ENCODE measurements at places on chromosomes 2 and 18. TPM values are rescaled to one million over a fixed set of nuclear protein-coding genes. Genes with fewer than 3 reads are reported as not detected.

The PCARE gene
- total RNA-seq: 0.09 TPM

The ZNF892 gene
- total RNA-seq: 5.3 TPM

The CNTNAP5 gene
- 0.14 TPM for total RNA-seq

GRCh38 chr2:201220102-201220570, 37.2 kb downstream of the CASP10 start:
- peak; percentile 43 for DNase-seq

- DNase-seq: no peak
Measured at GRCh38 chr2:16774980-16775898, 109.6 kb upstream of the CYRIA start.

The CFAP65 gene
- total RNA-seq: 0.05 TPM

- no peak for DNase-seq
Measured at GRCh38 chr2:117523711-117524238, 290.7 kb upstream of the DDX18 start.

- no peak for DNase-seq
Measured at GRCh38 chr18:62334120-62334519, 9.0 kb downstream of the TNFRSF11A start.

The CCL20 gene
- total RNA-seq: 2.8 TPM

The NEU2 gene
- total RNA-seq: not detected

GRCh38 chr2:190655113-190655512, 6.2 kb downstream of the NAB1 start:
- no peak for DNase-seq

DNA sequence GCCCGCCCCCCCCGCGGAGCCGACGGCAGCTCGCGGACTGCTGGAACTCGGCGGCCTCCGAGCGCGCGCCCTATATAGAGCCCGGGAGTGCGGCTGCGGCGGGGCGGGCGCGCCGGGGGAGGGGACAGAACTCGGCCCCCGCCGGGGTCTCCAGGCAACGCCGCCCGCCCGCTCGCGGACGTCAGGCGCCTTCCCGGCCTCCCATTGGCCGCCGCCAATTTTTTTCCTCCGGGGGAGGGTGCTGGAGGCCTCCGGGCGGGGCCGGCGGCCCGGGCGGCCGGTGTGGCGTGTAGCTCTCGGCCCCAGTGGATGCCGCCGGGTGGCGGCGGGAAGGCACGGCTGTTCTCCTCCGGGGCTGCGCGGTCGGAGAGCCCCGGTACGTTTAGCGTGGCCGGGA, at the start of gene ZFP36L2:
Gene ZFP36L2 (minus strand): TSS at position 49 of the 397 bp plus-strand sequence. CDS start 291 bp downstream, outside the sequence.
- peak; percentile 95 for DNase-seq

- DNase-seq: no peak
Measured at GRCh38 chr2:135831180-135831812, 5.7 kb downstream of the LCT start.

DNA sequence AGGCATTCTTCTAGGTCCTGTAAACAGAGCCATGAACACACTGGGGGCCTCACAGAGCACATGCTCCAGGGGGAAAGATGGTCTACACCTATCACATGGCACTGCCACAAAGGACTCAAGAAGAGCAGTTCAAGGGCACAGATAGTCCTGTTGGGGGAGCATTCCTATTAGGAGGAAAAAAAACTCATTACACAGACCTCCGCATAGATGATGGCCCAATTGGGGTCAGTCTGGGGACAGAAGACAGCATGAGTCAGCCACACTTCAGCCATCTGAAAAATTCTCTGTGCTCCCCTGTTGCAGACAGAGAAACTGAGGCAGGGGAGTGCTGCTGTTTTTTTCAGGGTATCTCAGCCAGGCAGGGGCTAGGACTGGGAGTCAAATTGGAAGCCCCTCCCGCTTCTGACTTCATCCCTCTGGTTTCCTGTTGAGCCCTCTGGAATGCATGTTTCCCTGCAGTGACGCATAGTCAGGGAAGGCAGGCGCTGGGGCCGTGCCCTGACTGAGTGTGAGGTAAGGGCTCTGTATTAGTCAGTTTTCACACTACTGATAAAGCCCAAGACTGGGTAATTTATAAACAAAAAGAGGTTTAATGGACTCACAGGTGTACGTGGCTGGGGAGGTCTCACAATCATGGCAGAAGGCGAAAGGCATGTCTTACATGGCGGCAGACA, 67.9 kb downstream of the RHOB start:
- DNase-seq: no peak

DNA sequence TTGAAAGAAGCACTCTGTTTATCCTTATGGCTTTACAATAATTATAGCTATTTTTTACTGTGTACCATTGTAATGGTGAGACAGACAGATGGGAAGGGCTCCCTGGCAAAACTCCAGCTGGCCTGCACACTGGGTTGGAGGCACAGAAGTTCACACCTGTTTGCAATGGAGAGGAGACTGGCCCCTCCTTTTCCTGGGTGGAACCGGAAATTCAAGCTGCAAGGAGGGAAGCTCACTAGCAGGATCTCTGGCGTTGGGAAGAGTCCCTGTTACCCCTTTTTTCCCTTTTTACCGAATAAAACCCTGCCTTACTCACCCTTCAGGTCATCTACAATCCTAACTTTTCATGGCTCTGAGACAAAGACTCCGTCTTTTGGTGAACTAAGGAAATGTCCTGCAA, 100.3 kb upstream of the TFPI start:
- DNase-seq: no peak

The CRYGD gene
- total RNA-seq: not detected

- no peak for DNase-seq
Measured at GRCh38 chr18:23380817-23381216, 72.3 kb upstream of the RIOK3 start.

- DNase-seq: no peak
Measured at GRCh38 chr18:75066021-75066880, 142.7 kb downstream of the PTGR3 start.

The SKOR2 gene
- total RNA-seq: not detected

GRCh38 chr2:16538707-16539106, 126.9 kb downstream of the CYRIA start:
- no peak for DNase-seq

The TRIB2 gene
- 39.4 TPM for total RNA-seq

The CYP26B1 gene
- total RNA-seq: 10.3 TPM

GRCh38 chr18:5546660-5547059, 2.9 kb upstream of the EPB41L3 start:
- no peak for DNase-seq
